ENCODE measurements at places on chromosomes 11 and 22.

DNA sequence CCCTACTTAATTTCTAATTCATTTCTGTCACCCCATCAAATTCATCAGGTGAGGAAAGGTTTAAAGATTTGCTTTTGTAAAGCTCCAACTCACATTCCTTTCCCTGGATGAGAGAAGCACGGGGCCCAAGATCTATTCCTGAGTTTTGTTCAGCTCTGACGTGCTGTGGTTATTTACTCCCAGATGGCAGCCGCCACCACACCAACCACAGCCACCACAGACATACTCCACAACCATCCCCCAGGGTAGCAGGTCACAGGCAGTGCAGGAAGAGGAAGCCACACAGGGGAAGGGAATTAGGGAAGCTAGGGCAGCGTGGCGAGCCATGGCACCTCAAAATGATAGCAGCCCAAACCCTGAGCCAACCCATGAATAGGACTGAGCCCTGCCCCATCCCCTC is 63.5 kb upstream of the CSNK2A3 start:
- DNase-seq, result peak; percentile 3

GRCh38 chr22:42001121-42001520 is 2.5 kb downstream of the WBP2NL start:
- no peak for DNase-seq

DNA sequence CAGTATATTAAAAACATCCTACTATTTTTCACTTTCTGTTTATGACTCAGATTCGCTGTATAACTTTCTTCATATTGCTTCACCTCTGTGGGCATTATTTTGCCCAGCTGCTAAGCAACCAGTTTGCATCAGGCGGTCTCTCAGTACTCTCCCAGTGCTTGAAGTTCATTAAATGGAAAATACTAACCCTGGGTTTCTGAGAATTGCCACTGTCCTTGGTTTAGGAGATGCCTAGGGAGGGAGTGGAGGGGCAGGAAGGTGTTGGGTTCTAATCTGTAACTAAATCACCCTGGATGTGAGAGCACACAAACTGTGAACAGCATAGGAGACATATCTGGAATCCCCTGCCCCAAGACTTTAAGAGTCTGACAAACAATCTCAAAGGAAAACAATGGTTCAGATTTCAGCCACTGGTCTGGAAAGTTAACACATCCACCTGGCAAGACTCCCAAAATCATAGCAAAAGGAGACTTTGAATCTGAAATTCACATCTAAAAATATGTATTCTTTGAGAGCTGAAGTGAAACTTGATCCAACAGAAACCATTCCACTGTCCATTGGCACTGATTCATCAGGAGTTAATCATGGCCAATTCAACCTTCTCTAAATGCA is 540.0 kb downstream of the SOX6 start:
- no peak for DNase-seq

GRCh38 chr11:126548581-126549550 is 193.4 kb downstream of the ST3GAL4 start:
- DNase-seq, result no peak

GRCh38 chr22:20211409-20211996 is 56.6 kb downstream of the RTN4R start:
- DNase-seq, result no peak

DNA sequence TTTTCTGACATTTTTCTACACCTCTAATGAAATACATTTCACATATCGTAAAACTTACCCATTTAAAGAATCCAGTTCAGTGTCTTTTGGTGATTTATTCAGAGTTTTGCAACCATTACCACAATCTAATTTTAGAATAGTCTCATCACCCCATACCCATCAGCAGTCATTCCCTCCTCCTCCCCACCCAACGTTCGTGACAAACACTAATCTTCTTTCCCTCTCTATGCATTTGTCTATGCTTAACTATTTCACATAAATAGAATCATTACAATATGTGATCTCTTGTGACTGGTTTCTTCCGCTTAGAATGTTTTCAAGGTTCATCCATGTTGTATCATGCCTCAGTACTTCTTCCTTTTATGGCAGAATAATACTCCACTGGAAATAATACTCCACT is 9.5 kb downstream of the TTC28 start:
- DNase-seq, result no peak

GRCh38 chr11:109960831-109961230 is 132.4 kb upstream of the ZC3H12C start:
- no peak for DNase-seq

DNA sequence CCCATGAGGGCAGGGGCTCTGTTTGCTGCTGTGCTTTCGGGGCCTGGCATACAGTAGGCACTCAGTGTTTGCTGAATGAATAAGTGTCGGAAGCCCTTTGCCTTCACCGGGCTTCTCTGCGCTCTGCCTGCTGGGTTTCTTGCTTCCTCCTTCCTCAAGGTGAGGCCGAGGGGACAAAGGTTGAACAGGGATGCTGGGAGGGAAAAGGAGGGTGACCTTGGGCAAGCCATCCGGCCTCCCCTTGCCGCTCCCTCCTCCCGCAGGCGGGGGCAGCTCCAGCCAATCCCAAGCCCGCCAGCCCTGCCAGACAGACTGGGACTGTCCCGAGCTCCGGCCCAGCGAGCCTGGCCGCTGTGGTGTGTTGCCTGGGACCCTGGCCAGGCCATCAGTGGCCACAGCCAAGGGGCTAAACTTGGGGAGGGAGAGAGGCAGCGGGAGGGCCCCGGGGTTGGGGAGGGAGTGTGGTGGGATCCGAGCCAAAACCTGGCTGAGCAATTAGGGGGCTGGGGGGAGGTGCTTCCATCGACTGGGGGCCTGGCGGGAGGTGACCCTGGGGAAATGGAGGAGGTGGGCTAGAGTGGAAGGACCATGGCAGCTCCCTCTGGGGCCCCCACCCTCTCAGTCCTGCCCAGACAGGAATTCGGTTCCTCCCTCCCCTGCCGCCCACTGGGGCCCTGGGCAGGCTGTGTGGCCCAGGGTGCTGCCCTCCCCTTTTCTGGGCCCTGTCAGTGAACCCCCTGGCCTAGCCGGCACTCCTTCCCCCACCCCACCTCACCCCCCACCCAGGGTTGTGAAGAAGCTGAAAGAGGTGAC is 3.4 kb upstream of the RCOR2 start:
- no peak for DNase-seq

DNA sequence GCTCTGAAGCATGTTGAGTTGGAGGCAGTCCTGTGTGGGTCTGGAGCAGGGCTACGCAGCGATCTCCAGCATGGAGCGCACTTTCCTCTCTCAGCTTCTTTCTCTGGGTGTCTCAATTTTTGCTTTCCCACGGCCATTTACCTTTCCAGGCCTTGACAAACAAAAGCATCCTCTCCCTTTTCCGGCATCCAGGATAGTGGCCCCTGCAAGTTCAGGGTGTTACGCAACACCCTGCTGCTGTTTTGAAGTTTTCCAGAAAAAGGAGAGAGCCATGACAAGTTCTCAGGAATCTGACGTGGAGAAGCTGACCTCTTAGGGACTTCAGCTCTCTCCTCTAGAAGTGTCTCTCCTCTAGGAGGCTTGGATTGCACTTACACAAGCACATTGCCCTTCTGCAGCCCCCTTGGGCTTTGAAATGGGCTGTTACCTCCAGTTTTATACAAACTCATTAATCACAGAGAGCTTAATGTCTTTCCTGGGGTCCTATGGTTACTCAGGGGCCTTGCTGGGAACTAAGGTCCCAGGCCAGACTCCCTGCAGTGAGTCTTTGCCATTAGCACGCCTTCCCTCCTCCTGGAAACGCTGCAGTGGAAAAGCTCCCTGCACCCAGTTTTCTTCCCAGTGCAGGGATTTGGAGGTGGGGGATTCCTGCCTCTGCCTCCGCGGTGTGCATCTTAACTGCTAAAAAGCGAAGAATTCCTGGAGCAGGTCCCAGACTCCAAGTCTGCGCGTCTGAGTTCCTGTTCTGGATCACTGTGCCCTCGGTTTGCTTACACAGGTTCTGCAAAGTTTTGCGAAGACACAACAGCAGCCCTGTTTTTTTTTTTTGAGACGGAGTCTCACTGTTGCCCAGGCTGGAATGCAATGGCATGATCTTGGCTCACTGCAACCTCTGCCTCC is 80.4 kb downstream of the BARX2 start:
- no peak for DNase-seq

DNA sequence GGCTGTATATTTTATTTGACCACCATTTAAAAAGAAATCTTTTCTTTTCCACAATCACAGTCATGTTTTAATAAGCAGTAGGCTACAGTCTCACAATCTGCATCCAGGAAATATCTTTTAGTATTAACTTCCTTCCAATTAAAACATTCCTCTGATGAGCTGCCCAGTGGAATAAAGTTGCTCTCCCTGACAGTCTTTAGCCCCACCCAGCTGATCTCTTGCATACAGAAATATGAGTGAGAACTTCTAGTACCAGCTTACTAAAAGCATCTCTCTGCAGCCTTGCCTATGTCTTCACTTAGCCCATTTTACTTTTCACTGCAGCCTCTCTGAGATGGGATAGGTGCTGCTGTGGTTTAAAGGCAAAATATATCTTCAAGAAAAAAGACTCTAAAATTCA is 143.4 kb upstream of the ANO3 start:
- DNase-seq, result no peak

DNA sequence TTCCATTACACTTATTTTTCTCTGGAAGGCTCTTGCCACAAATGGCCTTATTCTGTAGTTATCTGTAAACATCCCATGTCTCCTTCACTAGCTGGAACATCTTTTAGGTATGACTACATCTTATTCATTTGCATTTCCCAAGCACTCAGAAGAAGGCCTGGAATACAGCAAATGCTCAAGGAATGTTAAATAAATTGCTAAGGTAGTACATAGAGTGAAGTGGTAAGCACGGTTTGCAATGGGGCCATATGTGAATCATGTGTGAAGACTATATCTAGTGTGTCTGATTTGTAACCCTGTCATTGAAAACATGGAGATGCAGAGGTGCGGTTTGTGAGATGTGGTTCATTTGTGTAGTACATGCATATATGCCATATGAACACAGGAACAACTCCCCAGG is 33.5 kb downstream of the GDPD4 start:
- no peak for DNase-seq

- no peak for DNase-seq
Observed at GRCh38 chr11:131910523-131911387, 540.3 kb downstream of the NTM start.

- DNase-seq, result no peak
Observed at GRCh38 chr11:1040428-1041148, 4.1 kb upstream of the MUC6 start.

DNA sequence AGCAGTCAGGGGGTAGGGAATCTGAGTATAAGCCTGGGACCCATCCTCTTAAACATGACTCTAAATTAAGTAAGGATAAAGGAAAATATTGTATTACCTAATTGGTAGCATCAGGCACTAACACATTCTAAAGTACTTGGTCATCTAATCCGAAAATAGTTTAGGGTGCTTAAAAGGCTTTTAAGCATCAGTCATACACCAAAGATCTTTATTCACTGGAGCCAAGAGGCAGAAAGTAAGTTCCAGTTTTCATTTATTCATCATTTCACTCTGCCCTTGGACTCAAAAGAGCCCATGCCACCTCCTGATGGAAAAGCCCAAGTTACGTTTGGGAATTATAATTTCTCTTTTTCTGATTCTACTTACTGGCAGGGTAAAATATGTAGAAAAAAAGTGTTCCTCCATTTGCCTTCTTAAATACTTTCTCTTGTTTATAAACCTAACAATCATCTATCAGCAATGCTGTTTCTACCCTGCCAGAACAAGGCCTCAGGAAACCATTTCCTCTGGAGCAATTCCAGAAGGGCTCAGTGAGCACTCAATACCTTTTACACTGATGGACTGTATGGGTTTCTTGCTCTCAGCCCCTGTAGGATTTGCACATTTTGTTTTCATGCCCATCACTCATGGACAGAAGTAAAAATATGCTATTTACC is 120.1 kb upstream of the SLC5A12 start:
- no peak for DNase-seq

GRCh38 chr11:16223558-16223957 is 132.8 kb downstream of the SOX6 start:
- no peak for DNase-seq

DNA sequence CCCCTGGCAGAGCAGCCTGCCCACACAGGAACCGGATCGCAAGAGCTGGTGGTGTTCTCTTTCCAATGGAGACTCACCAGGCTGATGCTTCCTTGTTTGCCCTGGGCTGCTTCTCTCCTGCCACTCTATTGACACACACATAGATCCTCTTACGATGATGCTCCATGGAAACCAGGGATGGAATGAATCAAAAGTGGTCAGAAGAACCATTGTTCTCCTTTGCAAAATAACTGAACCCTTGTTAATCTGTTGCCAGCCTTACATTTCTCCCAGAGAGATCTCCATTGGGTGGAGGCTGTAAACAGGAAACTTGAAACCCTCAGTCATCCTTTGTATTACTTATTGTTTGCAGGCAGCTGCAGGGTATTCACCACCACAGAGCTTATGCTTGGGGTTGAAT is 24.6 kb upstream of the LDLRAD3 start:
- DNase-seq, result no peak

DNA sequence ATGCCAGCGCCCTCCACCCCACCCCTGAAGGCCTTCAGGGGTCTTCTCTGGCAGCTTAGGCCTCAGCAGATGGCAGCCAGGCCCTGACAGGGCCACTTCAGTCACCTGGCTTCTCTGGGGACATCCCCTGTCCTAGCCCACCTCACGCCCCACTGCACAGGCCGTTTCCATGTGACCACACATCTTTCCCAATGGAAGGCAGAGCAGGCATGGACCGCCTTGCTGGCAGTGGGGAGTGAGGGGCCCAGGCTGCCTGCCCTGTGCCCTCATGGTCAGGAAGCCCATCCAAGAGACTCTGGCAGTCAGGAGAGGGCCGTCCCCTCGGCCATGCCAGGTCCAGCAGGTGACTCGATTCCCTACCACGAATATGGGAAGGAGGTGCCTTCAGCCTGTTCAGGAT is 25.8 kb downstream of the MACROD1 start:
- no peak for DNase-seq

GRCh38 chr11:71342951-71343827 is 90.8 kb upstream of the SHANK2 start:
- DNase-seq, result peak; percentile 25

GRCh38 chr22:48653306-48653705 is 1174.4 kb downstream of the BRD1 start:
- no peak for DNase-seq

DNA sequence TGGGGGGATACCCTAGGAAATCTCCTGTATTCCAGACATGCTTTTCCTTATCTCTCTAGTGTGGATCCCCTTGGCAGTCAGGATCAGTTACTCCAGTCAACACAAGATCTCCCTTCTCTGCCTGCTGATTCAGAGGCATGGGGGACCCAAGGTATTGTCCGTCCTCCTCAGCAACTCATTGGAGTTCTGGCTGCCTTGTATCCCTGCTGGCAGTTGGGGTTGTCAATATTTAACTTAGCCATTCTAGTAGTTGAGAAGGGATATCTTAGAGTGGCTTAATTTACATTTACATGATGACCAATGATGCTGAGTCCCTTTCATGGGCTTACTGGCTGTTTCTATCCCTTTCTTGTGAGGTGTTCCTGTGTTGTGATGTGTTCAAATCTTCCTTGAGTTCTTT is 74.2 kb downstream of the GRK3 start:
- no peak for DNase-seq

All from activated naive CD8-positive, alpha-beta T cell treated with anti-CD3 and anti-CD28 coated beads, Interleukin-2, amount 50 U/mL, for 24 hours (primary cell).